ENCODE measurements at places on chromosomes 11 and 22. TPM values are rescaled to one million over a fixed set of nuclear protein-coding genes. Genes with fewer than 3 reads are reported as not detected.

MYOD1 gene
- total RNA-seq = not detected

CCDC188 gene
- total RNA-seq = not detected

OR56A1 gene
- 0.13 TPM for total RNA-seq

KDM4E gene
- total RNA-seq = not detected

PTH gene
- not detected for total RNA-seq

DNA sequence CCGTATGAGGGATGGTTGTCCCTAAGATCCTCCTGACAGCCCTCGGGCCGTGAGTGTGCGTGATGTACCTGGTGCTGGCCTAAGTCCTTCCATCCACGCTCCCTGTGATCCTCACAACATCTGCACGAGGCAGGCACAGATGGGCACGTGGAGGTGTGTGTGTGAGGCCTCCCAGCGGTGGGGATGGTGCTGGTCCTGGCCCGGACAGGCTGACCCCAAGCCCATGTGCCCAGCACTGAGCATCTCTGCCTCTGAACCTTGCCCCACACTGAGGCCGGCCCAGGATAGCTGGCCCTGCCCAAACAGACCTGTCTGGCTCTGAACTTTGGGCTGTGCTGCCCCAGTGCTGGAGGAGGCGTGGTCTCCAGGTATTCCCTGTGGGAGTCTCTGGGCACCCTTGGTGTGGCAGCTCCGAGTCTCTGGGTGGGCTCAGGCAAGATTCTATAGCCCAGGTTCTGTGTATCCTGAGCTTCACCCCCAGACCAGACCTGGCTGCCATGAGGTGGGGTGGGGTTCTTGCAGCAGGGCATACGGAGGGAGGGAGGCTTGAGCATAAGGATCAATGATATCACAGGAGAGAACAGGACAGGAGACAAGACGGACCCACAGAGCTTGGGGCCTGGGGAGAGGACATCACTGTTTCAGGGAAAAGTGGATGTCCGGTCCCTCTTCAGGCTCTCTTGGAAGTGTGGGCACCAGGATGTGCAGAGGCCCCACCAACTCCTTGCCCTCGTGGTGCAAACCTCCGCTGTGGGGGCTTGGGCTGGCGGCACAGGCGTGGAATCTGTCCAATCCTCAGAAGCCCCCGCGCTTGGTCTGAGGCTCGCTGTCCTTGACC, 881.8 kb downstream of the BRD1 start:
- no peaks in the 10 kb centered on the region for H3K4me1 ChIP-seq
- H3K36me3 ChIP-seq = no peaks in the 10 kb centered on the region
- peak; percentile 21 for DNase-seq
- no peak overlapping the region for H3K27ac ChIP-seq

DNA sequence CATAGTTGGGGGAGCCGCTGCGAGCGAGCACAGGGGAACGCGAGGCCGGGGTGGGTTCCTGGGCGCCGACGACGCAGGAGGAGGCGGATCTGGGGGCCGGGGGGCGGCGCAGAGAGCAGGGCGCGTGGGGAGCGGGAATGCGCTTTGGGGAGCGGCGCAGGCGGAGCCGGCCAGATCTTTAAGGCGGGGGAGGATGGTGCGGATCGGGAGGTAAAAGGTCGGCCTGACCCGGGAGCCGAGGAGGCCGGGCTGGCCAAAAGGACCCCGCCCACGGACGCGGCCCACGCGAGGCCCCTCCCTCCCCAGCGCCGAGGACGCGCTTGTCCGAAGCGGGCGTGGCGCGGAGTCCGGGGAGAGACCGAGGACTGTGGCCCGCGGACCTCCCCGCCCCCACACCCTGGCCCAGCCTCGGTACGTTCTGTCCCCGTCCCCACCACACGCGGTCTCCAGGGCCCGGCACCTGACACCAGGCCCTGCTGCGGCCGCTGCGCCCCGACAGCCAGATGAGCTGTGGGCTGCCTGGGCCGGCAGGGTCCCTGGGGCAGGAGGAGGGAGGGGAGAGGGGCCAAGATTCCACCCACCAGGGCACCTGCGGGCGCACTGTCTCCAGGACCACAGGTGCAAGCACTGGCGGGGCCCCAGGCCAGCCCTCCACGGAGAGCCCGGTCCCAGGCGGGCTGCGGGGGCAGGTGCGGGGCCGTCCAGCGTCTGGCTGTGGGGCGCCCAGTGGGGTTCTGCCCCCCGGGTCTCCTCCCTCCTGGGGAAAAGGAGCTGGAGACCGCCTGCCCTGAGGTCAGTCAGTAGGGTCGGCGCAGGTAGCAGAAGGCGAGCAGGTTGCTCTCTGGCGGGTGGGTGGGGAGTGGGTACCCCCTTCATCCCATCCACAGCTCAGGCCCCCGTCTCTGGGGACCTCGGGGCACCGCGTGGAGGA, 10.9 kb downstream of the PIM3 start:
- H3K4me1 ChIP-seq = peaks cover 11% of the 10 kb centered on the region
- H3K27ac ChIP-seq = peak overlapping the region; percentile 74
- H3K36me3 ChIP-seq = no peaks in the 10 kb centered on the region
- H3K4me3 ChIP-seq = peak overlapping the region; percentile 67
- peaks cover 9% of the 10 kb centered on the region for H3K27me3 ChIP-seq

DNA sequence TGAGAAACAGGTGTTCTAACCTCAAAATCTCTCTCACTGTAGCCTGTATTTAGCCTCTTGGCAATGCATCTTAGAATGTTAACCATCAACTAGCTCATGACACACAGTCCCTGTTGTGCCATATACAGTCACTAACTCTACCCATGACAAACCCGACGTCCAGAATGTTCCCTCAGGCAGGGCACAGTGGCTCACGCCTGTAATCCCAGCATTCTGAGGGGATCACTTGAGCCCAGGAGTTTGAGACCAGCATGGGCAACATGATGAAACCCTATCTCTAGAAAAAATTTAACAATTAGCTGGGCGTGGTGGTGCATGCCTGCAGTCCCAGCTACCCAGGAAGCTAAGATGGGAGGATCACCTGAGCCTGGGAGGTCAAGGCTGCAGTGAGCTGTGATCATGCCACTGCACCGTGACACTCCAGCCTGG, 18.2 kb upstream of the CCDC34 start:
- H3K4me3 ChIP-seq = no peak overlapping the region
- H3K27me3 ChIP-seq = no peaks in the 10 kb centered on the region
- peaks cover 29% of the 10 kb centered on the region for H3K4me1 ChIP-seq
- DNase-seq = no peak
- no peak overlapping the region for H3K27ac ChIP-seq

- H3K4me1 ChIP-seq = peaks cover 23% of the 10 kb centered on the region
- no peaks in the 10 kb centered on the region for H3K27me3 ChIP-seq
- H3K27ac ChIP-seq = no peak overlapping the region
- H3K4me3 ChIP-seq = no peak overlapping the region
- no peak for DNase-seq
These were observed 239.0 kb upstream of the CCDC179 start for GRCh38 chr11:23099256-23099655.

DNA sequence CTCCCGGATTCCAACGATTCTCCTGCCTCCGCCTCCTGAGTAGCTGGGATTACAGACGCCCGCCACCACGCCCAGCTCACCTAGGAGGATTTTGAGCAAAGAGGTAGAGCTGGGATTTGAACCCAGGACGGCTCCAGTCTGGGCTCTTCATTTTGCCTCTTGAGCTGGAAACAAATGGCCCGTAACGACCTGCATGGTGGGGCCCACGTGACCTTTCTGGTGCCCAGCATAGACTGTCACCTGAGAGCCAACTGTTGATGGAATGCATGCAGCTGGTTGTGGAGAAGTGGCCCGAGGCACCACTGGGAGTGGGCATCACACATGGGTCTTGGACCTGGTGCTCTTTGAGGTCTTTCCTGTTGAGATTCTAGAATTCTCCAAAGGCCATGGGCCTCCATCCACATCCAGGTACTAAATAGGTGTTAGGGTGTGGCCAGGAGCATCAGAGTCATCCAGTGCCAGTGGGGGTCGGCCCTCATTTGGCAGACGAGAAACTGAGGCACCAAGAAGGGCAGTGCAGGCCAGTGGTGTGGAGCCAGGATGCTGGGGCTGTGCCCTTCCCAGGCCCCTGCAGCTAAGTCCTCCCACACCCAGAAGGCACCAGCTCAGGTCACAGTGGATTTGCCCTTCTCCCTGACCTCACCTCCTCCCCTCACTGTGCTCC, 3.9 kb downstream of the ATF4 start:
- H3K27me3 ChIP-seq = peaks cover 2% of the 10 kb centered on the region
- peaks cover 30% of the 10 kb centered on the region for H3K36me3 ChIP-seq
- H3K27ac ChIP-seq = peak overlapping the region; percentile 92
- peak overlapping the region; percentile 56 for H3K4me3 ChIP-seq

DNA sequence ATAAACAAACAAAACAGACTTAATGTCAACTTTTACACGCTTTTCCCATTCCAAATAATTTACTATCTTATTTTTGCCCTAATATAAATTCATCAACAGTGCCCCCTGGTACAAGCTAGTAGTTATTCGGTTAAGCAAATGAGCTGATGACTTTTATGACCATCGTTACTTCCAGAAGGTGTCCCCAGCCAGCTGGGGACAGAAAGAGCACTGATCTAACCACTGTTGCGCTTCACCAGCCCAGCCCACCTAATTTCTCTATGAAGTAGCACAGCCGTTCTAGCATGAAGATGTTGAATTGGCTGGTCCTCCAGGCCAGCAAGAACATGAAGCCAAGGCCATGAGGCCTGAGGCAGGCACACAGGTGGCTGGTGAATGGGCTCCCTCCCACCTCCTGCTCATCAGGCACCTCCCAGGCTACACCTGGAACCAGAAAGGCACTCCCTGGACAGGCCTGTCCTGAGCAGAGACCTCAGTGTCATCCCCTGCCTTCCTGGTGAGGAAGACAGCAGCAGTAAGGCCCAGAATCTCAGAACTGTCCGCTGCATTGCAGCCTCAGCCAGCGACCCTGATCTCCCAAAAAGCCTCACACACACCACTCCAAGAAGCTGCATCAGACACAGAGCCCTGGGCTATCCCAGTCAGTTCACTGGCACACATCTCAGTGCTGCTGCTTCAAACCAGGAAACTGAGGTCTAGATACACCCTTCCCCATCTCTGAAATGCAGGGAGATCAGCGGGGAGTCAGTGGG, 12.9 kb downstream of the GNB1L start:
- H3K36me3 ChIP-seq = no peaks in the 10 kb centered on the region
- H3K27me3 ChIP-seq = no peaks in the 10 kb centered on the region
- no peak for DNase-seq
- H3K4me3 ChIP-seq = no peak overlapping the region
- no peak overlapping the region for H3K27ac ChIP-seq
- peaks cover 46% of the 10 kb centered on the region for H3K4me1 ChIP-seq

DNA sequence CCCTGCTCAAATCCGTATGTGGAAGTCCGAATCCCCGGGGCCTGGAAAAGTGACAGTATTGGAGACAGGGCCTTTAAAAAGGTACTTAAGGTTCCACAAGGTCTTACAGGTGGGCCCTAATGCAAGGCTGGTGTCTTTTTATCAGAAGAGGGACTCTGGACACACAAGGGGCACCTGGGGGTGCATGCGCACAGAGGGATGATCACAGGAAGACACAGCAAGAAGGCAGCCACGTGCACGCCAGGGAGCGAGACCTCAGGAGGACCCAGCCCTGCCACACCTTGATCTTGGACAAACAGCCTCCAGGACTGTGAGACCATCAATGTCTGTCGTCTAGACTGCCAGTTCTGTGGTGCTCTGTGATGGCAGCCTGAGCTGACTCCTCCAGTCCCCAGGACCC, 96.5 kb downstream of the SHANK2 start:
- H3K4me1 ChIP-seq = peaks cover 12% of the 10 kb centered on the region
- peaks cover 10% of the 10 kb centered on the region for H3K27me3 ChIP-seq
- no peak overlapping the region for H3K27ac ChIP-seq
- DNase-seq = no peak
- H3K36me3 ChIP-seq = no peaks in the 10 kb centered on the region
- no peak overlapping the region for H3K4me3 ChIP-seq

DNA sequence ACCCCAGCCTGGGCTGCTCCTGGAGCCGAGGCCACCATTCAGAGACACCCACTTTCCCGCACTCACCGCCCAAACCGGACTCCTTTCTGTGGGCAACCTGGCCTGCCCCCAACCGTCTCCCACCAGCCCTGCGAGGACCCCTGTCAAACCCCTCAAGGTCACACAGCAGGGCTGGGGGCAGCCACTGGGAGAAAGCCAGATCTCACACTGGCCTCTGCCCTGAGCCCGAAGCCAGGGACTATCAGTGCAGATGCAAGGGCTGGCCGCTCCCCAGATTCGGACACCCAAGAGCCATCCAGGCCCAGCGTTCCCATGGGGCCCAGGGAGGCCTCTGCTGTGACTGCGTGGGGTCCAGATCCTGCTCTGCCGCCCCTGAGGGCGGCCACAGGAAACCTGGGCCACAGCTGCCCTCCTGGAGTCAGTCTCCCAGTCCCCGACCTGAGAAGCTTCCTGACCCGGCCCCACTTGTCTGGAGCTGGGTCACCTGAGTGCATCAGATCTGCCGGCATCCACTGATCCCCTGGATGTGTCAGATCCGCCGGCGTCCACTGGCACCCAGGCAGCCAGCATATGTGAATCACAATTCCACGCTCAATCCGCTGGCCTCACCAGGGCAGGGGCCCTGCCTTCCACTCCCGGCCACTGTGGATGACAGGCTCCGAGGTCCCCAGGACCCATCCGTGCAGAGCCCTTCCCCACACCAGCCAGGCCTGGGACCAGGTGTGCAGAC, 139.7 kb downstream of the BRD1 start:
- H3K27me3 ChIP-seq = peaks cover 38% of the 10 kb centered on the region
- H3K27ac ChIP-seq = no peak overlapping the region
- H3K36me3 ChIP-seq = no peaks in the 10 kb centered on the region
- H3K4me3 ChIP-seq = no peak overlapping the region
- DNase-seq = peak; percentile 37

DNA sequence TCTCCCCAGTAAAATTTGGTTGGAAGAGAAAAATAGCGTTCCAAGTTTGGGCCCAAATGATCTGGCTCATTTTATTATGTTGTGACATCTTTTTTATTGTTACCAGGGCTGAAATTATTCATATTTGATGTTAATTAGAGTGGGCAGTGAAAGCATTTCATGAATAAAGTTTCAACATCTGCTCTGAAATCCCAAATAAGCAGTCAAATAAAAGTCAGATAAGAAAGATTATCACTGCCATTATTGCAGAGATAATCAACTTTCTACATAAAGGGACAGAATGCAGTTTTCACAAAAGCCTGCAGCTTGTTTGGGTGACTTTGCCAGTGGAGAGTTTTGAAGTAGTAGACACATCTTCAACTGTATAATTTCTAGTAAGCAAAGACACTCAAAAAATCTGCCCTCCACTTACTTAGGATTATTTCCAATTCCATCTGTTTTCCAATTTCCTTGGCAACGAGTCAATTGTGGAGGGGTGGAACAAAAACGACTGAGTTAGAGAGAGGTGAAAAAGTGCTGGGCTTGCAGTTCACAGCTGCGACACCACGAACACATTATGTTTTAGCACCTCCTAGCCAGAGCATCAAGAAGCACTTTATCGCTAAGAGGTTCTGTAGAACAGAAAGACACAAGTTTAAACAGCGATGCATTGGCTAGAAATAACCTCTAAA, 9.0 kb downstream of the TECTA start:
- H3K4me3 ChIP-seq = no peak overlapping the region
- DNase-seq = no peak
- H3K4me1 ChIP-seq = peaks cover 24% of the 10 kb centered on the region
- H3K27me3 ChIP-seq = peaks cover 49% of the 10 kb centered on the region
- no peaks in the 10 kb centered on the region for H3K36me3 ChIP-seq

- H3K27ac ChIP-seq = no peak overlapping the region
- no peak for DNase-seq
- no peaks in the 10 kb centered on the region for H3K27me3 ChIP-seq
- peaks cover 19% of the 10 kb centered on the region for H3K4me1 ChIP-seq
- H3K4me3 ChIP-seq = no peak overlapping the region
- H3K36me3 ChIP-seq = no peaks in the 10 kb centered on the region
These were observed 212.0 kb downstream of the CSNK2A3 start for GRCh38 chr11:11141065-11141464.

All from mesothelial cell of epicardium (in vitro differentiated cells).